Fibroblast of skin of back (primary cell): ENCODE measurements at places on chromosomes 16 and 17.
A peak's percentile ranks its signal among the peaks of the same experiment; 100 is the strongest.

DNA sequence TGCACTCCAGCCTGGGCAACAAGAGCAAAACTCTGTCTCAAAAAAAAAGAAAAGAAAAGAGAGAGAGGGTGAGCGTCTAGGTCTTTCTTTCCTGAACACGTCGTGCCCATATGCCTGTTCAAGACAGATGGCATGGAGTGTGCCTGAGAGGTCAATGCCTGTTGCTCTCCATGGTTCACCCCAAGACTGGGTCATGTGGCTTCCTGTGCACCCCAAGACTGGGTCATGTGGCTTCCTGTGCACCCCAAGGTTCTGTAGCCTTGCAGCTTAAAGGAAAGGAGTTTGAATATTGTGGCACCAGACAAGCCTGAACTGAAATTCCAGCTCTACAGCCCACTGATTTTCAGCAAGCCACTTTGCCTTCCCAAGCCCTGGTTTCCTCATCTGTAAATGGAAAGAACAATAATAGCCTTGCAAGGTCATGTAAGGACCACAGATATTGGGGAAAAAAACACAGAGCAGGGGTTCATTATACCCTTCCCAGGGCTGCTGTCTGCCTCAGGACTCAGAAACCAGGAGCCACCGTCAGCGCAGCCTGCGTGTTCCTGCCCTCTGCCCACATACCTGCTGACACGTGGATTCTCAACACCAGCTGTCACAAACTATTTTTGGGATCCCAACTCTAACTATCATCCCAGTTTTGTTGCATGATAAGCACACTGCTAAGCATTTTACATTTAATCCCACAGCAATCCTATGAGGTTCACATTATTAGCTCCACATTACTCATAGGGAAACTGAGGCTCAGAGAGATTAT is 18.0 kb upstream of the NAGS start:
- no peak for DNase-seq

DNA sequence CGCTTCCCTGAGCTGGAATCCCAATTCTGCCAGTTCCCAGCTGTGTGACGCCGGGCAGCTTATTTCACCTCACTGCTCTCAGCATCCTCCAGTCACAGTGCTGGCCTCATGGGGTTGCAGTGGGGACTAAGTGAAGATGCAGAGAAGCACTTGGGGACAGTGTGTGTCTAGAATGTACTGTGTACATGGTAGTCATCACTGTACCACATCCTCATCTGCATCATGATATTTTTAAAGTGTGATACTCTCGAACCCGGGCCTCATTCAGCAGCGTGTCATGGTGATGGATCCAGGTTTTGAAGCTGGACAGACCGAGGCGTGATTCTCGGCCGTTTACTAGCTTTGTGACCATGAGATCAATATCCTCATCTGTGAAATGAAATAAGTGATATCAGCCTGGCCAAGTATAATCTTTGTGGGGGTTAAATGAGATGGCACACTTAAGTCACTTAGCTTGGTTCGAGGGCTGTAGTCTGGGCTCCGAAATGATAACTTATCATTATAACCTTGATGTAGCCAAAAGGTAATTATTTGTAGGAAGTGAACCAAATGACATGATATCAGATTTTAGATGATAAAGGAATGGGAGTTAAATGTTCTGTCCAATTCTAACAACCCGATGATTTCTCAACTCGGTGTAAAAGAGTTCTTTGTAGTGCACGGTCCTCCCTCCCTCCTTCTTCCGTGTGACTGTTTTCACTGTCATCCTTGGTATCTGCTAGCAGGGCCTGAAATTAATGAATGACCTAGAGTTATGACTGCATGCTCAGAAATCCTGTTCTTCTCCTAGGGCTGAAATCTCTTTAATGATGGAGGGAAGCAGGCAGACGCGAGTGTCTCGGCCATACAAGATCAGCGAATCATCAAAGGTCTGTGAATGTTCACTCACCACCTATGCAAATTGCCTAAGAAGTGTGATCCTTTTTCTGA is 2.0 kb downstream of the KLHL36 start:
- DNase-seq: peak; percentile 71

DNA sequence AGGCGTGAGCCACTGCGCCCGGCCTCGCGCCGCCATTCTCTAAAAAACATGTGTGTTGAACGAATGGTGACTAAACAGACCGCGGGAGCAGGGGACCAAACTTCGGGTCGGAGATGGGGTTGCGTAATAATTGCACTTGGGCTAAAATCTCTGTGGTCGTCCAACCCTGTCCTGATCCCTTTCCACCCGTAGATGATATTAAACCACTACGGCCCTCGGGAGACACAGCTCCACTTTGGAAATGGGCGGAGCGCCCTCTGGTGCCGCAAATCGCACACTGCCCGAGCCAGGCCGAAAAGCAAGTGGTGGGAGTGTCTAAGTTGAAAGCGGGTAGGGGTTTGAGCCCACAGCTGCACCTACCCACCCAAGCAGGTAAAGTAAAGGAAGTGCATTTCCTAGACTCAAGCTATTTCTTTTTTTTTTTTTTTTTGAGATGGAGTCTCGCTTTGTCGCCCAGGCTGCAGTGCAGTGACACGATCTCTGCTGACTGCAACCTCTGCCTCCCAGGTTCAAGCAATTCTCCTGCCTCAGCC is 17.0 kb downstream of the CAVIN1 start:
- DNase-seq: peak; percentile 54

- no peak for DNase-seq
These were observed 8.2 kb upstream of the CSNK1D start for GRCh38 chr17:82281502-82282238.

DNA sequence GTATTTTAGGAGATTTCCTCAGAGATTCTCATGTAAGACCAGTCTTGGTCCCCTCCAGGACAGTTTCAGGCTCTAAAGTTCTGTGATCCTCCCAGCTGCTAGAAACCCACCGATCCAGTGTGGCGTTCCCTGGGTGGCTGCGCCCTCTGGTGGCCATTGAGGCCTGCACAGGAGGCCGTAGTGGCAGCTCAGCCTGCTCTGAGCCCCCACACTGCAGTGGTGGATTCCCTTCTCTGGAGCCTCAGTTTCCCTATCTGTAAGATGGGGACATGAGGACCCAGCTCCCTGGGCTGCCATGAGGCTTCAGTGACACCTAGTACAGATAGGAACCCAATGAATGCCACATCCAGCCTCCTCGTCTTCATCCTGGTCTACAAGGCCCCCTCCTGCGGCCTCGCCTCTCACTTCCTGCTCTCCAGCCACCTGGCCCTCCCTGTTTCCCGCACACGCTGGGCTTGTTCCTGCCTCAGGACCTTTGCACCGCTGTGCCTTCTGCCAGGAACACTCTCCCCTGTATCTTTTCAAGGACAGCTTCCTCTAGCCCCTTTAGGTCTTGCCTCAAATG is 16.5 kb downstream of the CCDC102A start:
- peak; percentile 57 for DNase-seq

- no peak for DNase-seq
These were observed 875.2 kb upstream of the EEF2KMT start for GRCh38 chr16:5972747-5973146.

- DNase-seq: no peak
These were observed 4.0 kb upstream of the FBXL20 start for GRCh38 chr17:39405436-39405835.

GRCh38 chr16:31333686-31334649 is 21.0 kb upstream of the ITGAX start:
- DNase-seq: peak; percentile 5

GRCh38 chr17:69485251-69485661 is 70.8 kb downstream of the MAP2K6 start:
- DNase-seq: no peak

DNA sequence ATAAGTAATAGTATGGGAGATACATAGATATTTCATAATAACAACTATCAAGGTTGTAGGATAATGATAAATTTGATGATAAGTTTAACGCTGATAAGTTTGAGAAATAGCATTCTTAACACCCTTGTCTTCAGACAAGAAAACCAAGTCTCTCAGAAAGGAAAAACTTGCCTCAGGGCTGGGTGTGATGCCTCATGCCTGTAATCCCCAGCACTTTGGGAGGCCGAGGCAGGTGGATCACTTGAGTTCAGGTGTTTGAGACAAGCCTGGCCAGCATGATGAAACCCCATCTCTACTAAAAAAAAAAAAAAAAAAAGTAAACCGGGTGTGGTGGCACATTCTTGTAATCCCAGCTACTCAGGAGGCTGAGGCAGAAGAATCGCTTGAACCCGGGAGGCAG is 90.7 kb downstream of the SHISA9 start:
- DNase-seq: no peak

DNA sequence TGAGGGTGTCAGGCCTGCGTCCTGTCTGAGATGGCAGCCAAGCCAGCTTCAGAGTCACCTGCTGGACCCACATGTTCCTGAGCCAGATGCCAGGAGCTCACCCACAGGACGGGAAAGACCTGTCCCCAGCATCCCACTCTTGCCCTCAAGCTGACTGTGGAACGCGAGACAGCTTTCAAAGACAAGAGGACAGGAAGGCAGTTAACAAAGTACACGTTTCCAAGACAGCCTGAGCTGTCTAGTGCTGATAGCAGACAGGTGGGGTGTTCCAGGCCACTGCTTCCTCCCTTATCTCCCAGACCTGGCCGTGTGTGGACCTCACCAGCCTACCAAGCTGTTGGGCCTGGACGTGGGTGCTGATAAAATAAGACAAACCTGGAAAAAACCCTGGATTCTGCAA is 13.2 kb downstream of the CMTM3 start:
- DNase-seq: no peak

- DNase-seq: no peak
These were observed 8.5 kb upstream of the ERN1 start for GRCh38 chr17:64138441-64138840.

GRCh38 chr17:17114592-17115225 is 72.5 kb downstream of the MPRIP start:
- DNase-seq: peak; percentile 12

GRCh38 chr16:59021751-59022150 is 287.6 kb upstream of the GOT2 start:
- peak; percentile 64 for DNase-seq

GRCh38 chr16:78703936-78704335 is 604.5 kb downstream of the WWOX start:
- no peak for DNase-seq

- no peak for DNase-seq
These were observed 538 bp downstream of the TM4SF5 start for GRCh38 chr17:4772235-4772613.

GRCh38 chr16:3123986-3124886 is 10.6 kb upstream of the ZNF213 start:
- DNase-seq: peak; percentile 93

DNA sequence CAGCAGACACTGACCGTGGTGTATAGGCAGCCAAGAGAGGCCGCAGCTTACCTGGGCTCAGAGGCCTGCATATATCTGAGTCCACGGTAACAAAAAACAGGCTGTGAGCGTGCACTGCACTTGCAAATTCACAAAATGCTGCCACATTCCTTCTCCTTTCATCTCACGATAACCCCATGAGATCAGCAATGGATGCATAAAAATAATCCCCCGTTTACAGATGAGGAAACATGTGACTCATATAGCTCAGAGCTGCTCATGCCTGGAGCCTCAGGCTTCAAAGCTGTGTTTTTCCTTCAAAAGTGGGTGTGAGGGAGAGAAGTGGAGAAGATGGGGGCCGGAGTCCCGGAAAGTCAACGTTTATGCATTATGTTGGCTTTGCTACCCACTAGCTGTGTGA is 118.3 kb upstream of the FOXF1 start:
- DNase-seq: peak; percentile 66

DNA sequence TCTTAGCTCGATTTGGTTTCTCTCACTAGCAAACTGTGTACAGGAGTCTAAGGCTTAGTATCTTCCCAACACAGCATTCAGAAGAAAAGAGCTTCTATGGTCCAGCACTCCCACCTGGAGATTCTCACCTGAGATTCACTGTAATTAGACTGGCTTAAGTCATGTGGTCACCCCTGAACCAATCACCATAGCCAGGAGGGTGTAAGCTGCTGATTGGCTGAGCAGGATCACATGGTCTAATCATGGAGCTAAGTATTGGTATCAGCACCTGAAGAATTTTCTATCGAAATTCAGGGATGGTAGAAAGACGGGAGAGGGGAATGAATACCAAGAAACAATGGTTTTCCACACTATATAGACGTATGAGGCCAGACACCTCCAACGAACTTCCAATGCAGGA is 359.8 kb upstream of the ERCC4 start:
- DNase-seq: no peak

DNA sequence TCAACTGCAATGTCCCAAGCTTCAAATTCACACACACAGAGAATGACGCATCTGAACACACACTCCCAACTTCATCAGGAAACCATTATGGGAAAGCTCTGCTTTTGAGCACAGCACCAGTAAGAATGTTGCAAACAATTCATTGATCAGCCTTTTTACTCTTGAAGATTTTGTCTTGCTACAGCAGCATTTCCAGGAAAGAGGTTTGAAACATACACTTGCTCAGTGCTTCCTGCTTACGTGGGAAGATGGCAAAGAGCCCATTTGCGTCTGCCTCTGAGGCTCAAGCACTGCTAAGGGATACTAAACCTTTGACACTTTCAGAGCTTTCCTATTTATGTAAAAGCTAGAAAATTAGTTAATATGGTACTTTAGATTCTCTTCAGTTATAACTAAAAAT is 77.2 kb upstream of the MON1B start:
- no peak for DNase-seq

- no peak for DNase-seq
These were observed 54.4 kb downstream of the C17orf67 start for GRCh38 chr17:56779322-56779721.

DNA sequence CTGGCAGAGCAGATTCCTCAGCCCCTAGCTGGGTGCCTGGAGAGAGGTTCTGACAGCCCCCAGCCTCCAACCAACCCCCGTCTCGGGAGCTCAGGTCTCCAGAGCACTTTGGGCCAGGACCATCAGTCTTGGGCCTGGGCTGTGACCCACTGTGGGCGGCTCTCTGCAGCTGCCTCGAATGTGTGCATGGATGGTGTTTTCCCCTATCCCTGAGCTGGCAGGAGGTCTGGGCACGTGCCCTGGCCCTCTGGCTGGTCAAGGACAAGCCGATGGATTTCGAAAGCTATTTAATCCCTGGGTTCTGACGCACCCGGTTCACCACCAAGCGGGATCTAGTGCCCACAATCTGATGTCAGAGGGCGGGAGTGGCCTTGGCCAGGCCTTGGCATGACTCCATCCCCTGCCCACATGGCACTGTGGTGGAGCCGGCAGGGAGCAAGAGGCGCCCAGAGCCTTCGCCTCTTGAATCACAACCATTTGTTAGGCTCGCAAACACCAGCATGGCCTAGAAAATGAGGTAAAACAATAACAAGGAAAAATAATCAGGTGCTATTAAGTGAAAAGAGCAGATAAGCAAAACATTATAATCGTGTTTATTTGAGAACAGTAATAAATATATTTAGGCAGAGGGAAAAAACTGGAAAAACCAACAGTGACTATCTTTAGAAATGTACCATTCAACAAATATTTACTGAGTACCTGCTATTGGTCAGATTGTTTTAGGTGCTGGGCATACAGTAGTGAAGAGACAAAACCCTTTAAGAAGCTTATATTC is 69.3 kb upstream of the TOB1 start:
- no peak for DNase-seq

GRCh38 chr16:89855986-89856385 is 17.4 kb upstream of the TCF25 start:
- DNase-seq: no peak

GRCh38 chr16:50068550-50068949 is 2.8 kb downstream of the HEATR3 start:
- peak; percentile 44 for DNase-seq
